Naive thymus-derived CD4-positive, alpha-beta T cell (primary cell): ENCODE measurements at places on chromosomes 6 and 20.
A peak's percentile ranks its signal among the peaks of the same experiment; 100 is the strongest.

- DNase-seq, result no peak
Measured at GRCh38 chr6:122153557-122153956, 245.9 kb upstream of the HSF2 start.

DNA sequence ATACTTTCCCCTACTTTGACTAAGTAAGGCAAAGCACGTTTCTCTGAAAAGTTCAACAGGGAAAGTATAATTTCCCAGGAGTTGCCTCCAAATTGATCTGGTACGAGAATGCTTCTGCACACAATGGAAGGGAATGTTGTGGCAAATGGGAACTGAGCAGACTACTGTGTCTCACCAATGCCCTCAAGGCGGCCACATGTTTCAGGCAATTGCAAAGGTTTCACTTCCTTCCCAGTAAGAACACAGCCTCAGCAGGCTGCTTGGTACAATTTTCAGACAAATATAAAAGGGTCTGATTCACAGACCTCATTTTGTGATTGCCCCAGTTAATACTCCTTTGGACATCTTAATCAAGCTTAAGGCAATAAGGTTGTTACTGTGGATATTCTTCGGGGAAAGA lies 71.2 kb downstream of the KIAA0319 start:
- DNase-seq, result no peak

GRCh38 chr20:7996898-7997297 lies 22.7 kb downstream of the TMX4 start:
- DNase-seq, result no peak

GRCh38 chr6:48423640-48424365 lies 312.8 kb upstream of the PTCHD4 start:
- no peak for DNase-seq

GRCh38 chr20:49794336-49795134 lies 18.1 kb upstream of the SLC9A8 start:
- DNase-seq, result no peak

- no peak for DNase-seq
Measured at GRCh38 chr6:137976430-137976829, 109.4 kb downstream of the TNFAIP3 start.

DNA sequence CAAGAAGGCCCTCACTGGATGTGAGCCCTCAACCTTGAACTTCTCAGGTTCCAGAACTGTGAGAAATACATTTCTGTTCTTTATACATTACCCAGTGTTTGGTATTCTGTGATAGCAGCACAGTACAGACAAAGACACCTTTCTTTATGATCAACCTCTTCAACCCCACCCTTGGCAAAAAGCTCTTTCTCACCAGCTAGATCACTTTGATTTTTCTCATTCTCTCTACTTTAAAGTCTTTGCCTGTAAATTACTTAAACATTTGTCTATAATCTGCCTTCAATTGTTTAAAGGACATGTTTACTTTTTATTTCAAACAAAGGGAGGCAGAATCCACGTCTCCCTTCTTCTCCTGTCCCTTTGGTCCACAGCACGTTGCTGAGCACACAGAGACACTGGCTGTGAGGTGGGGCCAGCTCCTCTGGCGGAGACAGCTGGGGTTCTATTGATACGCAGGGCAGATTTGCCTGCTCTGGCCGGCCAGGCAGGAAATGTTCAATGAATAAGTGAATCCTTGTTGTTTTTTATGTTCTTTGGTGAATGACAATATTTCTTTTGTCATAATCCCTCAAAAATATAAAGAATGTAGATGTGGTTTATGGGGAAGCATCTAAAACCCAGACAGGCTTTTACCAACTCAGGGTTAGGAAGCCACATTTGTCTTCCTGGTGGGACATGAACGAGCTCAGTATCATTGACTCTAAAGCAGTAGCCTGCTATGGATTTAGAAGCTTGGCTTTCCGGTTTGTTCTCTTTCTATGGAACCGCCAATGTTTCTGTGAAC lies 52.9 kb downstream of the NEDD9 start:
- DNase-seq, result no peak

DNA sequence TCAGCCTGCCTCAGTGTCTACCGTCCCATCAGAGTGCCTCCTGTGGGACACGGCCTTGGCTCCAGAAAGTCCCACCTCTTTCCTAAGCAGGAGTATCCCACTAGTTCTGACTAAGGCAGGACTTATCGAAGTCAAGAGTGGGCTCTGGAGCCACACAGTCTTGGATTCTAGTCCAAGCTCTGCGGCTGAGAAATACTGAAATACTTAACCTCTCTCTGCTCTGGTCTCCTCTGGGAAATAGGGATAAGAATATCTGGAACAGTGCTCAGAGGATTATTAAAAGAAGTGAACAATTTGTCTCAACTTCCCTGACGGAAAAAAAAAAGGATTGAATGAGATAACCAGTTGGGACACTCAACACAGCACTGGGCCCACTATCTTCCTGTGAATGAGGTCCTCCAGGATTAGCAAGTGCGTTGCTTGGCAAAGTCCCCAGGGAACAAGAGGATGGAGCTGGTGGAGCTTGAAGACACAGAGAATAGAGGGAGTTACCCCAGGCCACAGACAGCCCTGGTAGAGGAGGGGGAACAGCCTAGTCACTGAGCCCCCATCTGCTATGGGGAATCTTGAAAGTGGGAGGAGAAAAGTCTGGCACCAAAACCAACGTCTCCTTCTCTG lies 34.6 kb upstream of the FOXP4 start:
- no peak for DNase-seq

GRCh38 chr6:5677219-5678000 lies 329.3 kb downstream of the NRN1 start:
- no peak for DNase-seq

DNA sequence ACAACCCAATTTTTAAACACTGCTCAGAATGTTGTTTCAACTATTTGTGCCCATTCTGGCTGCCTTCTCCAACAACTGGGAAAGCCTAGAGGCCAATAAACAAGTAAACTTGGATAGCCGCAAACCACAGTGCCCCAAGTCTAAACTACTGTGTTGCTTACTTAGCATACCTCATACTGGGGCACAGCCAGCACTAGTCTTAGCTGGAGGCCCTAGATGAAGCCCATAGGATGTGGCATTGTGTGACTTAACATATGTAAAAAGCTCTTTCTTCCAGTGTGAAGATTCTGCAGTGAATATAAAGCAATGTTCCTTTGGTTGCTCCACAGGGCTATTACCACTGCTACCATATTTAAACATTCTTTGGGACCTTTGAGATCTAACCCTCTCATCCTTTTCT lies 564.3 kb upstream of the NRSN1 start:
- DNase-seq, result no peak

GRCh38 chr20:40978761-40979160 lies 49.9 kb upstream of the TOP1 start:
- no peak for DNase-seq

DNA sequence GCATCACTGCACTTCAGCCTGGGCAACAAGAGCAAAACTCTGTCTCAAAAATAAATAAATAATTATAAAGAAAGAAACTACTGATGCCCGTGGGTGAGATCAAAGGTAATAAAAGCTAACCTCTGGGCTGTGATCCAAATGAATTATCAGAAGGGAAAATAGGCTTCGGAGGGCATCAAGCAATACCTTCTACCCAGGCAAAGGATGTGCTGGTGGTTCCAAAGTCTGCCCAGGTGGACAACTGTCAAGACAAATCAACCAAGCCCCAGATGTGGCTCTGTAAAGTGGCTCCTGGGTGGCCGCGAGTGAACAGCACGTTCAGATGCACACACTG lies 95.6 kb downstream of the SCML4 start:
- DNase-seq, result no peak

GRCh38 chr6:19369785-19370184 lies 467.4 kb upstream of the ID4 start:
- DNase-seq, result no peak

DNA sequence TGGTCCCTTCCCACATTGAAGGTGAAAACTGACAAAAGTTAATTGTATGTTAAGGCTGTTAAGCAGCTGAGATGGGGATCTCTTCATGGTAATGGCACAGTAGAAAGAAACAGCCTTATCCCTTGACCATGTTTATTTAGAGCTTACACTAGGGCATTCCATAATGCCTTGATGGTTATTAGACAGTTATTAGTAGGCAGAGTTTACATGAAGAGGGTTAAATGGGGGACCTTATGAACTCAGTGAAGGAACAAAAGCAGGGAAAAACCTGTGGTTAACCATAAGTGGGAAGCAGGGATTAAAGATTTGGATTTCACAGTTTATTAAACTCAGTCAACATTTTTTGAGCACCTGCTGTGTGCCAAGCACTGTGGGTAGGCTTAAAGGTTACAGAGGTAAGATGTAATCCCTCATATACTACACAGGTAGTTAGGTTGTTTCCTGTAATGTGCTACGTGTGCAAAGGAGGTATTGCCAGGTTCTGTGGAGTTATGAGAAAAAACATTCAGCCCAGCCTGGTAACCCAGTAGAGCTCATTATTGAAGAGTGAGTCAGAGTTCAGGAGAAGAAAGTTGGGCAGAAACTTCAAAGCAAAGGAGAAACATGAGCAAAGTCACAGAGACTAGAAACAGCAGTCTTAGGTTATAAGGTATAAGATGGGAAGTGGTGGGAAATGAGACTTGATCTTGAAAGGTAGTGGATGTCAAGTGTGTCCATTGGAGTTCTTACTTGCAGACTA lies 32.3 kb upstream of the GNRH2 start:
- no peak for DNase-seq

DNA sequence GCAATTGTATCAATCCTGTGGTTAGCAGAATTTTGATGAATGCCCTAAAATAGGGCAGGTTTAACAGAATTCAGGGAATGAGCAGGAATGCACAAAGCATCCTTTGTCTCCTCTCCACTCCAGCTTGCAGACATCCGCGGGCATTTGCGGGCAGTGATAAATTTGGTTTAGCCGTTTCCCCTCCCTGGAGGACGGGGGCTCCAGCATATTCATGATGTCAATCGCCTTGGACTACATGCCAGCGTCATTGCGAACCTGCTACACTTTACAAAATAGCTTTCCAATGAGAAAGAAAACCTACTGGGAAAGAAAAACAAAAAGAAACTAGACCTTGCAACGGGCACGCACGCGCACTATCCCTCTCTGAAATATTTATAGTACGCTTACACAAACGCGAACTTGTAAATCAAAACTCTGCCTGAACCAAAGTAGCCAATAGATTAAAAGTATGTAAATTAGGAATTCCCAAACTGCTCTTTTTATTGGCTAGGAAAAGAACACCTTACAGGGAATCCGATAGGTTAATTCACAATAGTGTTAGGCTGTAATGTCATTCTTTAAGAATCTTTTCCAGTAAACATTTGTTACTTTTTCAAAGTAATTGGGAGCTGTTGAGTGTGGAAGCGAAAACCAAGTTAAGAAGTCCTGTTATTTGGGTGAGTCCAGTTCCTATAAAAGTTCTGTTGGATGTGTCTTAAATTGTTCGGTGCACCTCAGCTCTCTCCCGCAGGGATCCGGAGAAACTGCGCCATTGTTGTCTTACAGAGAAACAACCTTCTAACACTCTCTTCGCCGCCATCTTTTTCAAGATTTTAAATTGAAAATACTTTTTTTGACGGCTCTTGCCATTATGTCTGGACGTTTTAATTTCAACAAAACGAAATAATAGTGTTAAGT lies 136.7 kb downstream of the HFE start:
- DNase-seq, result peak; percentile 83

DNA sequence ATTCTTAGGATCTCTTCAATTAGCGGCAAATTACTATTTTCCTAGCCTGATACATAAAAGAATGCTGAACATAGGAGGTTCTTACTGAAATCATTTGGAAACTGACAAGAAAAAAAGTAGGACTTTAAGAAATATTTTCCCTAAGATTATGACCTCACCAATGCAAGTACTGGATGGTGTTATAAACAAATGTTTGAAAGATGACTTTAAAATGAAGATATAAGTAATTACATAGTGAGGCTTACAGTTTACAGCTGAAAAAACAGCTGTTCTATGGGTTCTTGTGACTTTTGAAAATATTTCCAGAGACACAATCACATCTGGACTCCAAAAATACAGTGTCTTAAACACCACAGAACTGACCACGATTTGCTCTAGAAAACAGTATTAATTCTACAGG lies 64.9 kb downstream of the ADAT2 start:
- no peak for DNase-seq

DNA sequence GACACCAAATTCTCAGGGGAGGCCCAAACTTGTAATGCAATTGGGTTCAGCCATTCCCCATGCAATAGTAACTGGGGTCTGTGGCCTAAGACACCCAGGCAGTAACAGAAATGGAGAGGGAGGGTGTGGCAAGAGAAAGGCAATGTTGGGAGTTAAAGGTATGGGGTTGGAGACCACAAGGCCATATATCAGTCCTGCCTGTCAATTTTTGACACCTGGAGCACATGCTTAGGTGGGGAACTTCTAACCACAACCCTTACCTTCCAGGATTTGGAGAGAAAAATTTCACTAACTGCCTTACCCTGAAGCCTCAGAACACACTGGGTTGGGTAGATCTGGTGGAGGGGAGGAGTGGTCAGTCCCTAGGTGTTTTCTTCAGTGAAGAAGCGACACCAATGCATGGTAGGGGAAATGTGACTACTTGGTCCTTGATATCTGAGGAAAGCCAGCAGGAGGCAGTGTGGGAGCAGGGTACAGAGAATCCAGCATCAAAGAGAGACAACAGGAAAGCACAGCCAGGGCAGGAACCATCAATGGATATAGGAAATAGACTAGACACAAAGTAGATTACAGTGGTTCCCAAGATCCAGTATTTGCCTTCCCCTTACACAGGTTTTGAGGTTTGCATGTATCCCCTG lies 6.8 kb upstream of the USP49 start:
- peak; percentile 65 for DNase-seq

DNA sequence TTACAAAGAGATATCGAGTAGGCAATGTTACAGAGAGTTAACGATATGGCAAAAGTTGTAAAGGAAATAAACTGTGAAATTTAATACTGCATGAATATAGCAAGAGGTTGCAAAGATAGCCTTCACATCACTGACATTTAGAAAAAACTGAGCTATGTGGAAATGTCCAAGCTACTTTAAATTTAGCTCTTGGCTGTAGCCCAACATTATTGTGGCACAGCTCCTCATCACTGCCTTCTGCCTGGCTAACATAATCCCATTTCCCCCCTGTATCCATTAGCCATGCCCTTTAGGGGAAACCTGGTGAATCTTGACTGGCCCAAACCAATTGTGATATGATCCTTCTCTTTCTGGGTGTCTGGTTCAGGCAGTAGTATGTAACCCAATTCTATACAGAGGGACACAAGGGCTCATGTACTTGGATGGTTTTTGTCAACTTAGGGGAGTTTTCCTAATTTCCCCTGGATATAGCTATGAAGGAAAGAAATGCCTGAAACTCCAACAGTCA lies 115.4 kb downstream of the PFDN4 start:
- no peak for DNase-seq

- no peak for DNase-seq
Measured at GRCh38 chr6:37029249-37029971, 24.0 kb downstream of the FGD2 start.

GRCh38 chr6:141498977-141499376 lies 633.7 kb upstream of the GJE1 start:
- no peak for DNase-seq

DNA sequence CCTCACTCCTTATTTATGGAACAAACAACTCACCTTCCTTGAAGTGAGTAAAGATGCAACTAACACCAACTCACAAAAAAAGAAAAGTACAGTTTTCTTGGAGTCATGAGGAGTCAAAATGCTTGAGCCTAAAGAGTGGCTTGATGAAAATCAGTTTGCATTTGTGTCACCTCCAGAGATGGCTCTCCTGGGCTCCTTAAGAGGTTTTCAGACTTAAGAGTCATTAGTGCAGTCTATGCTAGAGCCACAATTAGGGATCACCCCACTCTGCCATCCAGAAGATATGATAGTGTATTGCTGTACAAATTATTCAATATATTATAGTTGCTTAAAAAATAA lies 11.9 kb upstream of the SNX9 start:
- no peak for DNase-seq

GRCh38 chr20:37537505-37537904 lies 9.8 kb upstream of the BLCAP start:
- DNase-seq, result no peak

- no peak for DNase-seq
Measured at GRCh38 chr20:25047766-25048165, 10.2 kb downstream of the ACSS1 start.
